ENCODE measurements at places on chromosomes 2 and 18.

- no peak for DNase-seq
Measured at GRCh38 chr18:54787616-54788015, 40.7 kb upstream of the RAB27B start.

- no peak for DNase-seq
Measured at GRCh38 chr2:68463287-68463877, 3.7 kb downstream of the FBXO48 start.

GRCh38 chr2:152647552-152647951 lies 69.7 kb downstream of the PRPF40A start:
- no peak for DNase-seq

GRCh38 chr2:133200684-133201421 lies 367.4 kb downstream of the NCKAP5 start:
- DNase-seq: no peak

- DNase-seq: no peak
Measured at GRCh38 chr18:2918761-2919550, 72.2 kb downstream of the EMILIN2 start.

- DNase-seq: no peak
Measured at GRCh38 chr2:66582104-66582986, 147.4 kb downstream of the MEIS1 start.

GRCh38 chr18:23586249-23587196 lies at the start of gene NPC1:
Gene NPC1, minus strand, starts transcription at chr18:23586506. Its CDS starts 163 bp downstream, at chr18:23586343.
- DNase-seq: peak; percentile 73

- DNase-seq: no peak
Measured at GRCh38 chr18:12885500-12885899, 1.5 kb upstream of the PTPN2 start.

- DNase-seq: no peak
Measured at GRCh38 chr2:199136681-199137080, 321.1 kb downstream of the SATB2 start.

DNA sequence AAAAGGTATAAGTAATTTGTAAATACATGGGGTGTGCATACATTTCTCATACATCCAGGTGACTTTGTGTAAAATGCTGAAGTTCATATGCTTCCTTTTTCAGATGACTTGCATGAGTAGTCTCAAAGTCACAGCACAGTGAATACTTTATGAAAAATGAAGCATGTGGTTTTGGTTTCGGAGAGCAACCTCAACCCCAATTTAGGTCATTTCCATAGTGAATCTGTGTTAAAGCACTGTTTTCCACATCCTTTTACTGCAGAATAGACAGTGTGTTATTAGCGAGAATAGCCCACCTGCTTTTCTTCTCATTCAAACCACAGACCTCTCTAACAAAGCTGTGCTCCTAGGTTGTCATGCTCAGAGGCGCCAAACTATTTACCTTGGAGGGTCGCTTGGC lies 204.4 kb upstream of the RASGRP3 start:
- DNase-seq: no peak

- no peak for DNase-seq
Measured at GRCh38 chr18:60861575-60861974, 471.7 kb upstream of the CDH20 start.

- DNase-seq: no peak
Measured at GRCh38 chr2:196808083-196808665, 981 bp downstream of the C2orf66 start.

DNA sequence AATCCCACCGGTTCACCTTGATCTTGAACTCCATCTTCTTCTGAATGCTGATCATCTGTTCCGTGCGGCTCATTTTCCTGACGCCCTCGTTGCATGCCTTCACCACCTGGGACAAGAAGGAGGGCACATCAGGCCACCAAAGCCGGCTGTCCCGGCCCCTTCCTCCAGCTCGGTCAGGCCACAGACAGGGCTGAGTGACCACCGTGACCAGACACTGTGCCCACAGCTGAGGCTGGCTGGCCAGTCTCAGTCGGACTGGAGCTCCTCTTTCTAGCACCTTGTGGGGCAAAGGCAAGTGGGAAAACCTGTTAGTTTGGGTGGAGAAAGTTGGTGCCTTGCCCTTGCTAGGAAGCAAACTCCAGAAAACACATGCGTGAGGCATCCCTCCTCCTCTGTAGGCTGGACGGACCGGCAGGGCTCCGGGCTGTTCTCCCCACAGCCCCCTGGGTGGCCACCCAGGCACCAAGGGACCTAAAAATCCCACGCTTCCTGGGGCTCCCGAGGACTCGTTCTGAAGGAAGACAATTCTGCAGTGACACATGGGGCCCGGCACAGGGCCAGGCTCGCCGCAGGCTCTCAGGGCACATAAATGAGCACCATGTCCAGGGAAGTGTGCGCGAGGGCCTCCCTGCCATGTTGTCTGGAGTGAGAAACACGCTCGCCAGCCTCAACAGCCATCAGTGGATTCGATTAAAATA lies 15.3 kb downstream of the SNORC start:
- no peak for DNase-seq
